ENCODE measurements at places on chromosomes 13 and 19.
A peak's percentile ranks its signal among the peaks of the same experiment; 100 is the strongest.

DNA sequence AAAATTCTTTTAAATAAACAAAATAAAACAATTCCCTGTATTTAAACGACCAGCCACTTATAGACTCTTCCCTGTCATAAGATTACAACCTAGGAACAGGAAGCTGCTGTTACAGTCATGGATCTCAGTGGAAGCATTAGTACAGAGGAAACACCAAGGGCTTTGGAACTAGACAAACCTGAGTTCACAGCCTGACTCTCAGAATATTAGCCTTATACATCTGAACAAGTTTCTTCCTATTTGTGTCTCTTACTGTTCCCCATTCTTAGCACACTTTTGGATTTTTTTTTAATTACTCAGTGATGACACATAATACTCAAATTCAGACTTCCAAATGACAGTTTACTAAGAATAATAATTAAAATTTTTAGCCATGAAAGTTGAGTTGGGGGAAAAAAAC is 46.1 kb downstream of the ZDHHC20 start:
- DNase-seq: no peak

DNA sequence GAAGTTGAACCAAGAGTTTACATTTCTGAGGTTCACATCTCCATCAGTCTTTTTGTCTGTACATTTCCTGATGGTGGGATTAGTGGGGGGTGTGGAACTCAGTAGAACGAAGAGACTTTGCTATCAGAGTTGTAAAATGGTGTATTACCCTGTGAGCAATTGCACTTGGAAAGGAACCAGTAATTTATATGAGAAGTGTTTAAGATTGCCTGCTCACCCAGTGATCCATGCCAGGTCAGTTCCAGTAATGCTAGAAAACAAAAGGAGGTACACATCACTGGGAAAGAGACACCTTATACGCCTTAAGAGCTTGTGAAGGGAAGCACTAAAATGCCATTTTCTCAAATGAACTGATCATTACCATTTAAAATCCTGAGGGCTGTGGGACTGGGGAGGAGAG is 7.5 kb upstream of the DACH1 start:
- no peak for DNase-seq

DNA sequence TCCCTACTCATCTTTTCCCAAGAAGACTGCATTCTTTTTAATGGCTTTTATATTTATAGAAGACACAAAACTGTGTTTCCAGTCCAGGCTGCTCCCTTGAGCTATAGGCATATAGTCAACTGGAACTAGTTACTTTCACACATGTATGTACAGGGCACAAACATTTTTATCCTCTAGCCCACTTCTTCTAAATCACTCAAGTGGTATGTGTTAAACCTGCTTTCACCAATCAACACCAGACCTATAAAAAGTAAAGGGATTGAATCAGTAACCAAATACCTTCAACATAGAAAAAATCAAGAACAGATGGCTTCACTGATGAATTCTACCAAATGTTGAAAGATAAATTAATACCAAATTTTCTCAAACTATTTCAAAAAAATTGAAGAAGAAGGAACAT is 584.2 kb upstream of the SLITRK1 start:
- DNase-seq: no peak

DNA sequence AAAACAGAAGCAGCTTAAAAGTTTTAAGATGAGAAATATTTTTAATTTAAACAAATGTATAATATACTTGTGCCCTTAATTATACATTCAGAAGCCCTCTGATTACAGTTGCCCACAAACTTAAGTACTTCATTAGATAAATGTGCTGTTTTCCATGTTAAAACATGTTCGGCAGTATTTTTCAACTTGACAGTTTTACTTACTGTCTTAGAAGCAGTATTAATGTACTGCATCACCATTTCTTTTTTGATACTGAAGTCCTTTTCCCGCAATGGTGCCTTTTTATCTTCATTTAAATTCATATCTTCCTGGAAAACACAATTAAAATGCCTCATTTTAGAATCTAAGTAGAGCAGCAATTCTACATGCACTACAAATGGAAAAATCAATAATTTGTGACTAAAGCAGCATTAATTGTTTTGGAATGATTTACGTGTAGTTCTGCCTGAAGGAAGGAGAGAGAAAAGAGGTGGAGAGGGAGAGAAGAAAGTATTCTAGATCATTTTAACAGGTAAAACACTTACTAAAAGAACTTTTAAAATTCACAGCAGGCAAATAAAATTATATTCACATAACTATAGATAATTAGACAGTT is 70.2 kb downstream of the DIAPH3 start:
- DNase-seq: no peak

DNA sequence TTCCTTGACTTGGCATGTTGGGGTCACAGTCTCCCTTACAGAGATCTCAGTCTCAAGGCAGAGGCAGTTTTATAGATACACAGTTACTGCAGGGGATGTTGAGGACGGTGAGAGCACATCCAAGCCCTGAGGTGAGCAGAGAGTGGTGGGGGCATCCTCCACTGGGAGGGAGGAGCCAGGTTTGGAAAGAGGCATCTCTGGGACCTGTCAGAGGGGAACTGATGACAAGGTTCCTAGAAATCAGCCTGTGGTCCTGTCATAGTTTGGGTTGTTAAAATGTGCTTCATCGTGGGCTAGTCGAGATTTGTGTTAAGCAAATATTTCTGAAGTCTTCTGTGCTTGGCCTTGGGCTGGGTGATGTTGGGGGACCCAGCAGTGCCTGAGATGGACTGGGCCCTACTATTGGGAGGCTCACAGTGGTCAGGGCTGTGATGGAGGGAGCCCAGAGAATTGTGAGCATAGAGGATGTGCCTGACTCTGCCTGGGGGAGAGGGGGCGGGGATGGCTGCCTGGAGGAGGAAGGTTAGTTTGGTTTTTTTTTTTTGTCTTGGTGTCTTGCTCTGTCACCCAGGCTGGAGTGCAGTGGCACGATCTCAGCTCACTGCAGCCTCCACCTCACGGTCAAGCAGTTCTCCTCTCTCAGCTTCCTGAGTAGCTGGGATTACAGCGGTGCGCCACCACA is 3.9 kb downstream of the SUPT5H start:
- no peak for DNase-seq

GRCh38 chr13:30422054-30422839 is at the start of gene UBE2L5:
Gene UBE2L5 (plus strand): TSS chr13:30422493. CDS start chr13:30427991, 5,498 bp downstream.
- peak; percentile 37 for DNase-seq

DNA sequence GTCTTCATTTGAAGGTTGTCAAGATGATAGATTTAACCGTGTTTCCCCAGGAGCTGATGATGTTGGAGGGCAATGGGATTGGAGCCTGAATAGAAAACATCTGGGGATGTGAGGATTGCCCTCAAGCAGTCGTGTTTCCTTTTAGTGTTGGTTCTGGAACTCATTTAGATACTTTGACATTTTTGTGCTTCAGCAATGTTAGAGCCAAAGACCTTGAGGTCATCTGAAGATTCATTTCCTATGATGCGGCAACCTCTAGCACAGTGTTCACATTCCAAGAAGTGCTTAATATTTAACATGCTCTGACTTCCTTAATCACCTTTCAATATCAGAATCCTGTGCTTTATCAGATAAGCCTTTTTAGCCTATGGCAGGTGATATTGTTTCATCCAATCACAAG is 82.7 kb downstream of the SLC10A2 start:
- no peak for DNase-seq

DNA sequence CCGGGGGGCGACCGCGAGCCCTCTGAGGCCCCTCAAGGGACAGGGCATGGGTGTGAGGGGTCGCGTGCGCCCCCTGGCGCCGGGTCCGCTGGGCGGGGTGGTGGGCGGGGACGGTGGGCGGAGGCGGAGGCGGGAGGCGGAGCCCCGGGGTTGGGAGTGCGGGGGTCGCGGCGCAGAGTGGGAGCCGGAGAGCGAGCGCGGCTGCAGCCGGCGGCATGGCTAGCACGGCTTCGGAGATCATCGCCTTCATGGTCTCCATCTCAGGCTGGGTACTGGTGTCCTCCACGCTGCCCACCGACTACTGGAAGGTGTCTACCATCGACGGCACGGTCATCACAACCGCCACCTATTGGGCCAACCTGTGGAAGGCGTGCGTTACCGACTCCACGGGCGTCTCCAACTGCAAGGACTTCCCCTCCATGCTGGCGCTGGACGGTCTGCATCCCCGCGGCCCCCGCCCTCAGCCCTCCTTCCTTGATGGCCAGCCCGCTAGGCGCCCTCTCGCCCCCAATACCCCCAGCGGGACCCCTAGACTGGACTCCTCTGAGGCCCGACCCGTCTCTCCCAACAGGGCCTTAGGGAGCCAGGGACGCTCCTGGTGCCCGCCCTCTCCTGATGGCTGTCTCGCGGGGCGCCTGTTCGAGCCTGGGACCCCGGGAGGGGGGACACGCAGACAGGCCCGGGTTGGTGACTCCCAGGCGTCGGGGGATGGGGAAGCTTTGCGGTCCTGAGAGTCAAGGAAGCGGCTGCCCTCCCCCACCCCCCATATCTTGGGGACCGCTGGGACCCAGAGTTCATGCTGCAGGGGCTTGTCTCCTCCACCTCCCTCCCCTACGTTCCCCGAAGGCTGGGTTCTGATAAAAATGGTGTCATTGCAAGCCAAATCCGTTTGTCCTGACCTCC is at the start of gene CLDN10:
Gene CLDN10 (plus strand): TSS at position 182 of the 903 bp plus-strand sequence. CDS start 34 bp downstream, at position 216.
- DNase-seq: no peak

DNA sequence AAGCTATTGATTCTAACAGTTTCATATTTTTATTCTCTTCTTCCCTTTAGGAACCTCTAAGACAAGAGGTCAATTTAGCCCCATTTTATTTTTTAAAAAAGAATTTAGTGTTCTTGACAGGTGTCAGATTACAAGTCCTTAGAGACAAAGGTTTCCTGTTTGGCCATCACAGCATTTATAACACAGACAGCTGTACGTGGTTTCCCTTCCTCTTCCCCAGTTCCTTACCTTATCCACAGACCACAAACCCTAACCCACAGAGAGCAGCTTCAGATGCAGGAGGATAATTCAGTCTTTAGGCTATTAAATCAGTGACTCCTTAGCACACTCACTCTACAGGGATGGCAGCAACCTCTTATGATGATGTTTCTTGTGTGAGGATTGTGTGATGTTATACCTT is 1210.1 kb downstream of the DIAPH3 start:
- DNase-seq: no peak

GRCh38 chr13:107928762-107929161 is 286.6 kb downstream of the LIG4 start:
- DNase-seq: no peak

GRCh38 chr19:855566-856120 is 3.5 kb downstream of the ELANE start:
- DNase-seq: no peak

GRCh38 chr19:49651029-49651819 is 9.2 kb downstream of the SCAF1 start:
- DNase-seq: no peak

DNA sequence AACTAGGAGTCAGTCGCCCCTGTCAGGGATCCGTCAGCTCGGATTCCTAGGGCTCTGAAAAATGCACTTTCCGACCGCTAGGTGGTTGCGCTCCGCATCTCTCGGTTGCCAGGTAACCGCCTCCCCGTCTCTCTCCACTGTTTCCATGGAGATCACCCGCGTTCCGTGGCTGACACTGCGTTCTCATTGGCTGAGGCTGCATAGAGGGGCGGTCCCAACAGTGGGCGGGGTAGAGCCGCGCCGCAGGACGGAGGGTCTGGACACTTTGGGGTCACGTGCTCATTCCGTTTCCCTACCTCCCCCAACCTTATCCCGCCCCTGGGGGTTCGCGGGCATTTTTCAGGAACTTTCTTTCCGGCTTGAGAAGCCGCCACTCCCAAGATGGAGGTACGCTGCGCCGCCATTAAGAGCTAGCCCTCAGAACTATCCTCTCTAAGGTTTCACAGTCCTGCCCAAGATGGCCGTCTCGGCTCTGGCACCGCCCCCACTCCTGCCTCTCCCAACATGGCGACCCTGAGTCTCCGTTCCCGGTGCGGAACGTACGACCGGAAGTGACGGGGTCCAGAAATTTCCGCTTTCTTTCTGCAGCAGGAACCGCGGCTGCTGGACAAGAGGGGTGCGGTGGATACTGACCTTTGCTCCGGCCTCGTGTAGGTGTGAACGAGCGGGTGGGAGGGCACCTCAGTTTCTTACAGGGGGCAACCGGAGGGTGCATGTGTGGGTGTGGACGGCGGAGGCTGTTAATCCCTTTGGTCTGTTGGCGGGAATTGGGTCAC is at the start of the genes ODAD3 and PRKCSH:
Gene ODAD3 (minus strand): TSS at position 65 of the 776 bp plus-strand sequence. CDS start 105 bp downstream, outside the sequence.
Gene PRKCSH (plus strand): TSS at position 579 of the 776 bp plus-strand sequence. CDS start 483 bp downstream, outside the sequence.
- DNase-seq: peak; percentile 100

GRCh38 chr19:7078008-7078407 is 8.5 kb downstream of the ZNF557 start:
- DNase-seq: no peak

DNA sequence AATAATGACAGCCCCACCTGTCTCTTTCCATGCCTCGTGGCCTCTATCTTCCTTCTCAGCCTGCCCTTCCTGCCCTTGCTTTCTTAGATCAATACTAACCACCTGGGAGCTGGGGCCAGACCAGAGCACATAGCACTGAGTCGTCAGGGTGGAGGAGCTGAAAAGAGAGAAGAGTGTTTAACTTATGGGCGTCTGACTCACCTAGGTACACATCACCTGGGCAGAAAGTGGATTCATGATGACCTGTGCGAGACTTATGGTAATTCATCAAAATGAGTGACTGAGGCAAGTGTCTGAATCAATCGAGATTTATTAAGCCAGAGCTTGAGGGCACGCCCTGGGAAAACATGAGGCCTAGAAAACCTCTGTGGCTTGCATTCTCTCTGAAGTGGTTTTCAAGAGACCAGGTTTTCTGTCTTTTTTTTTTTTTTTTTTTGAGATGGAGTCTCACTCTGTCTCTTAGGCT is 19.2 kb downstream of the CEACAM6 start:
- no peak for DNase-seq

Measured in esophagus squamous epithelium (tissue), 5 donors.